ENCODE measurements at places on chromosomes 11 and 22.

- DNase-seq = no peak
- H3K27ac ChIP-seq = no peak overlapping the region
- no peaks in the 10 kb centered on the region for H3K27me3 ChIP-seq
- peaks cover 9% of the 10 kb centered on the region for H3K4me1 ChIP-seq
- 0 out of 2 replicates have a peak, but pooled peaks cover under 1% of the 10 kb centered on the region for H3K36me3 ChIP-seq
- no peak overlapping the region for H3K4me3 ChIP-seq
These were observed 2.2 kb upstream of the RPS19BP1 start for GRCh38 chr22:39534591-39535356.

DNA sequence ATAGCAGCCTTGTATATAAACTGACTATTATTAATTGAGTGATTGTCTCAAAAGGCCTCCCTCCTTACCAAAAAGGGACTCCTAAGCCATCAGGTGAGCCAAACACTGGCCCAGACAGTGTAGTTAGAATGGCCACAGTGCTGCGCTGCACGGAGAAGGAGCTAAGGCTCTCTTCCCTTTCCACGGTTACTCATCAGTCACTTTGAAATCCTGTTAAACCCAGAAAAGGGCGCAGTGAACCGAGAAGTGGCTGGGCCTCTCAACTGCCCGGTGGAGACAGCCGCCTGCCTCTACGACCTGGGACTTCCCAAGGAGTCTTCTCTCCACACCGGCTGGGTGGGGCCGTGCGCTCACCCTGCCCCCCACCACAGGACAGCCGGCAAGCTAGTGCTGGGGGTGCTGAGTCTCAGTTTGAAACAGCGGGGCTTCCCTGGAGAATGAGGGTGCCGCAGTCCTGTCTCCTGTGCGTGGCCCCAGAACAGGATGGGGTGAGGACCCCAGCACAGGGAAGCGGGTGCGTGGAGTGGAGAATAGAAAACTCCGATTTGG is 1.3 kb downstream of the MYH9 start:
- DNase-seq = no peak
- H3K36me3 ChIP-seq = 0 out of 2 replicates have a peak, but pooled peaks cover 2% of the 10 kb centered on the region
- no peak overlapping the region for H3K27ac ChIP-seq

DNA sequence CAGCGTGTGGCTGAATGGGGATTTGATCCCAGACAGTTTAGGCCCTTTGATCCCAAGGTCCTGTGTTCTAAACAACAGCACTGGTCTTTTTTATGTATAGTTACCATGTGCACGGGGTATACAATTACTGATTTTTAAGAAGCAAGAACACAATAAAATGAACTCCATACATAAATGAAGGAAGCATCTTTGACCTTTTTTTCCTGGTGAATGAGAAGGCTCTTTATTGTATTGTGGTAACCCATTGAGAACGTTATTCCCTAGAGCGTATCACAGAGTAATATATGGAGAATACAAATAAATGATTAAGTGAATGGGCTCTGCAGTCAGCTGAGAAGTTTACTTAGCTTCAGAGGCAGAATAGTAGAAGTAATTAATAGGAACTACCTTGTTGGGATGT is 563.6 kb downstream of the NTM start:
- H3K4me3 ChIP-seq = no peak overlapping the region
- no peaks in the 10 kb centered on the region for H3K36me3 ChIP-seq
- no peak overlapping the region for H3K27ac ChIP-seq
- no peaks in the 10 kb centered on the region for H3K27me3 ChIP-seq
- DNase-seq = no peak

DNA sequence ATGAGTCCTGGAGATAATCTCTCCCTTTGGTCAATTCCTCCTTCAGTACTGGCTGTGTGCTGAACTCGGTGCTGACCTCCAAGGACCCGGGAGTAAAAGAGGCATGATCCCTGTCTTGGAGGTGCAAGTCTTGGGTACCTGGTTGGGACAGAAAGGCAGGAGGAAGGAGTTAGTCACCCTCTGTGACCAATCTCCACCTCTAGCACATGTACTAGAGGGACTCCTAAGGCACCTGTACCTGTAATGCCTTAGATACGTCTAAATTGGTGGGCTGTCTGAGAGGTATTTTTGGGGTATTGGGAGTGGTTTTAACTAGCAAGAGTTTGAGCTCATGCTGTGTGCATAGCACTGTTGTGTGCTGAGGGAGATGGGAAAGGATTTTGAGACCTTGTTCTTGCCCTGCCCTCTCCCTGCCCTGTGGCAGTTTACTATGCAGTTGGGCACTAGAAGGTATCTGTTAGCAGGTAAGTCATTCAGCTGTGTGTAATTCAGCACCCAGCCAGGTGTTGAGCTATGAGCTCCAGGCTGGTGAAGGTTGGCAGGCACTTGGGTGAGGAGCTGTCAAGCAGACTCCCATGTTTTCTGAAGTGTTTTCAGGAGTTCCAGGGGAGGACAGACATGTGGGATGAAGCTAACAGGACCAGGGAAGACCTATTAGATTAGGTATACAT is 2.5 kb downstream of the PANX1 start:
- no peak for DNase-seq
- no peaks in the 10 kb centered on the region for H3K36me3 ChIP-seq
- no peak overlapping the region for H3K4me3 ChIP-seq

GRCh38 chr11:116275635-116276034 is 497.2 kb downstream of the BUD13 start:
- DNase-seq = no peak
- H3K36me3 ChIP-seq = no peaks in the 10 kb centered on the region
- no peak overlapping the region for H3K27ac ChIP-seq
- H3K4me1 ChIP-seq = peaks cover 1% of the 10 kb centered on the region
- H3K27me3 ChIP-seq = no peaks in the 10 kb centered on the region

DNA sequence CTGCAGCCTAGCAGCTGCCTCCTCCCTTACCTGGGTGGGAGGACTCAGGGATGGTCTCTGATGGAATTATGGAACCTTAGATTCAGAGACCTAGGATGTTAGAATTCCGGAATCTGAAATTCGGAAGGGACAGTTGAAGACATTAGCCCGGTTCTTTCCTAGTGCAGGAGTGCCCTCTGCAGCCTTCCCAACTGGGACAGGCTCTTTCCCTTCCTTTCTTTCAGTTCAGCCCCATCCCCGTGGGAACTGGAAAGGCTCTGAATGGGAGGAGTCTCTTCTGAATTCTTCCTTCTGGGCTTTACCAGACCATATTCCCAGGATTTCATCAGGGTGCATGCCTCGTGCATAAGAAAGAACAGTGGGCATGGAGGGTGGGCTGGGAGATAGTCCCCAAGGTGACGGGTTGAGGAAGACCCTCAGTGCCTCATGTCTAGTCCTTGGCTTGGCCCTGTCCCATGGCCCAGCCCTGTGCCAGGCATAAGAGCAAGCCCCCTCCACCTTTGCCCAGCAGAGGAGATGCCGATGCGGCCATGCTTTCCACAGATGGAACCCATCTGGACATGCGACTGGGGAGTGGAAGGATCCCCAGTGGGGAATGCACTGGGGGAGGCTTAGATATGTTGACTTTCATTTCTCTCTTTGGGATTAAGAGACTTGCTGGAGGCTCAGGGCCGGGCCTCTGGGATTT is 14.4 kb downstream of the DNAJB13 start:
- H3K4me3 ChIP-seq = no peak overlapping the region
- no peaks in the 10 kb centered on the region for H3K27me3 ChIP-seq
- no peaks in the 10 kb centered on the region for H3K36me3 ChIP-seq
- peaks cover 2% of the 10 kb centered on the region for H3K4me1 ChIP-seq
- H3K27ac ChIP-seq = no peak overlapping the region

GRCh38 chr11:3859373-3859881 is 4.0 kb downstream of the STIM1 start:
- no peaks in the 10 kb centered on the region for H3K36me3 ChIP-seq
- DNase-seq = no peak
- no peaks in the 10 kb centered on the region for H3K27me3 ChIP-seq
- H3K27ac ChIP-seq = no peak overlapping the region
- peaks cover 7% of the 10 kb centered on the region for H3K4me1 ChIP-seq

DNA sequence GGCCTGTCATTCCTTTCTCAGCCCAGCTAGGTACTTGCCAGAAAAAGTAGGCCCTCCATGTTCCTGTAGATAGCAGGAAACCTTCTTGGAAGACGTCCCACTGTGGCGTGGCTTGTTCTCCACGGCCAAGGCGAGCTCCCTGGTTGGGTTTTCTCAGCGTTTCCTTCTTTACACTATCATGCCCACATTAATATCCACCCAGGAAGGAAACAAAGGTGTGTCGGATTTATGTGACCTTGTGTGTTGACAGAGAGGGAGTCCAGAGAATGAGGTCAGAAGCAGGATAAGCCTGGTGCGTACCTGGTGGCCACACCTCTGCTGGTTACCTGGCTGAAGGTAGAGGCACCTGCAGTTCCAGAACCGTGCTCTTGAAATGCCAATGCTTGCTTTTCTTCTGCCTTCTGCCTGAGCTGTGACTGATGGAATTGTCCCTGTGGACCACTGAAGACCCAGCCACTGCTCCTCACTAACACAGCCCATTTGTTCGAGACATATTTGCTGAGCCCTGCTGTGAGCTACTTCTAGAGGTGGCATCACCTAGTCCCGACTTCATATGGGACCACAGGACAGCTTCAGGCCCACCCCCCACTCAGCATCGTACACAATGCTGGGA is 7.9 kb downstream of the ASPHD2 start:
- no peak overlapping the region for H3K27ac ChIP-seq
- H3K4me1 ChIP-seq = no peaks in the 10 kb centered on the region
- peaks cover 9% of the 10 kb centered on the region for H3K36me3 ChIP-seq
- no peak overlapping the region for H3K4me3 ChIP-seq

GRCh38 chr11:17443926-17444690 is 32.5 kb downstream of the ABCC8 start:
- H3K27ac ChIP-seq = no peak overlapping the region
- no peaks in the 10 kb centered on the region for H3K27me3 ChIP-seq
- H3K36me3 ChIP-seq = no peaks in the 10 kb centered on the region
- DNase-seq = no peak
- H3K4me3 ChIP-seq = no peak overlapping the region
- H3K4me1 ChIP-seq = no peaks in the 10 kb centered on the region

DNA sequence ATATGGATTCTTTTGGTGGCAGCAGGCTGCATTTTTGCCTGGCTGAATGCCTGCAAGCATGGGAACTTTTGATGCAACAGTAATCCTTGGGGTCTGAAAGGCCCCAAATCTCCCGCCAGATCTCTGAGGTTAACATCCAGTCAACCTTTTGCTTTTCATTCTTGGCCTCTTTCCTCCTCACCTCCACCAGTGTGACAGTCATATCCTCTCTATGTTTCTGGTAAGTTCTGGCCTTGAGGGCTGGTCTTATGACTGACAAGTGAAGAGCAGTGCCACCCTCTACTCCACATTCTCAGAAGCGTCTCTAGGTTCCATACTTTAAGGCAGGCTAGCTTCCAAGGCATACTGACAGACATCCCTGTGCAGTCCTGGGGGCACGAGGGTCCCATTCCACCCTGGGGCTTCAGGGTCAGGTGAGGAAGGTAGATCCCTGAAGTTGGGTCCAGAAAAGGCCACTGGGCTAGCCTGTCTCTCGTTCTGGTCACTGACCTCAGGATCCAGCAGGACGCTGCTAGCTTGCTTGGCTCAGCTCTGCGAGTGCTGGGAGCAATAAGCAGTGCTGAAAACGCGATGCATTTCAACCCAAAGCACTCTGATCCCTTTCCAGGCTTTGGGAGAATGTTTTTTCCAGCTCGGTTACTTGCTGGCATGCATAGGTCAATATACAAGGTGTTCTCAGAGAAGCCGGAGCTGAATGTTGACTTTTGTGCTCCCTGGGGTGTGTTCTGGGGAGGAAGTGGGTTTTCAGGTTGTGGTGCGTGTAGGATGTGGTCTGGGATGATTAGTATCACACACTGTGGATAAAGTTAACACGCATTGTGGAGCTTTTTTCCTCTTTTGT is 75.2 kb downstream of the PTPRJ start:
- no peak overlapping the region for H3K27ac ChIP-seq
- no peak overlapping the region for H3K4me3 ChIP-seq
- H3K4me1 ChIP-seq = peaks cover 10% of the 10 kb centered on the region
- H3K36me3 ChIP-seq = no peaks in the 10 kb centered on the region
- H3K27me3 ChIP-seq = no peaks in the 10 kb centered on the region

DNA sequence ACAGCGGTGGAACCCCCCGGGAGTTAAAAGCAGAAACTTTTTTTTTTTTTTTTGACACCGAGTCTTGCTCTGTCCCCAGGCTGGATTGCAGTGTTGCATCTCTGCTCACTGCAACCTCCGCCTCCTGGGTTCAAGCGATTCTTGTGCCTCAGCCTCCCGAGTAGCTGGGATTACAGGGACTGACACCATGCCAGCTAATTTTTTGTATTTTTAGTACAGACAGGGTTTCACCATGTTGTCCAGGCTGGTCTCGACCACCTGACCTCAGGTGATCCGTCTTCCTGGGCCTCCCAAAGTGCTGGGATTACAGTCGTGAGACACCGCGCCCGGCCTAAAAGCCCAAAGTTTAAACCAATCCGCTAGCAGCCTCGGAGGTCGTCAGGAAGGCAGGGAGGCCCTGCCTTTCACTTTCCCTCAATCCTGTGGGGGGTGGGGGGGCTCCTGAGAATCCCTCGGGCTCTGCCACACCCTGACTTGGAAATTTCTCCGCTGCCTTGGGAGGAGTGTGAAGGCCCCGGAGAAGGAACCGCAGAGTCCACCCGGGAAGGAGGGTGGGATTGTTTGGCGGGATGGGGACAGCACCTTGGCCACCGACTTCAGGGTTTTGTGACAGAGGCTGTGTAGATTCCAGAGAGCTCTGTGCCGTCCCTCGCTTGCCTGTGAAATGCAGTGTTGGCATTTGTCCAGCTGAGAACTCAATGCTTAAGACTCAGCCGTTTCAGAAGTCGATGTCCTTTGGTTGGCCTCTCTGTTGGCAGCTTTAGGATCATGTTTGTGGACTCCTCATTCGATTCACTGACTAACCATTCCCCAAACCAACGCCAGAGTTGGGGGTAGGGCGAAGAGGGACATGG is 1.0 kb downstream of the ARHGAP8 start:
- DNase-seq = no peak
- peaks cover 5% of the 10 kb centered on the region for H3K4me1 ChIP-seq
- no peaks in the 10 kb centered on the region for H3K36me3 ChIP-seq
- H3K27me3 ChIP-seq = no peaks in the 10 kb centered on the region
- no peak overlapping the region for H3K27ac ChIP-seq
- H3K4me3 ChIP-seq = peak overlapping the region; percentile 78

GRCh38 chr11:116823031-116823843 is at the start of gene APOA4:
TSS of gene APOA4 (minus strand) at chr11:116823304. CDS start at chr11:116823191, 113 bp downstream.
- no peaks in the 10 kb centered on the region for H3K27me3 ChIP-seq
- H3K4me3 ChIP-seq = no peak within 1 kb of the TSS
- H3K27ac ChIP-seq = no peak within 1 kb of the TSS
- H3K4me1 ChIP-seq = no peaks in the 10 kb centered on the region
- H3K36me3 ChIP-seq = no peaks in the 10 kb centered on the region

DNA sequence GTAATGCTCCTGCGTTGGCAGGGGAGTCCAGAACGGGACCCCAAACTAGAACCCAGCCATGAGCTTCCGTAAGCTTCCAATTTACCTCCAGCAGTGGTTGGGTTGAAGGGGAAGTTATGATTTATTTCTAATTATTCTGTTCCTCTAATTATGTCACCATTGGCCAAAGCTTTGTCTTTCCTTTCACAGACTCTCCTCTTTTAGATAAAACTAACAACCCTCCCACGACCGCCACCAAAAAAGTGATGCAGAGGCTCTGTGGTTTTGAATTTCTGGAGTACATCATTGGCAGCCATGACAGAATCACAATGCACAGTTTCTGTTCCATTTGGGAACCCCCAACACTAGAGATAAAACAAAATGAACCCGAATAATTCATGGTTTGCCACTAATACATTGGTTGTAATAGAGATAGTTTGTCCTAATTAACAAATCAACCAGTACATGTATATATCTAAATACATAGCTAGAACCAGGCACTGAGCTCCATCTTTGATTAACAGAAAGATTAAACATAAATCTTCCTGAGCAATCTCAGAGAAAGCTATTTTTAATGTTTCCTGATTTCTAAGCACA is 64.3 kb downstream of the ETS1 start:
- no peak for DNase-seq
- H3K27me3 ChIP-seq = 0 out of 2 replicates have a peak, but pooled peaks cover 1% of the 10 kb centered on the region
- no peaks in the 10 kb centered on the region for H3K36me3 ChIP-seq
- peak overlapping the region; percentile 84 for H3K4me3 ChIP-seq
